ENCODE measurements at places on chromosomes 2 and 18.

DNA sequence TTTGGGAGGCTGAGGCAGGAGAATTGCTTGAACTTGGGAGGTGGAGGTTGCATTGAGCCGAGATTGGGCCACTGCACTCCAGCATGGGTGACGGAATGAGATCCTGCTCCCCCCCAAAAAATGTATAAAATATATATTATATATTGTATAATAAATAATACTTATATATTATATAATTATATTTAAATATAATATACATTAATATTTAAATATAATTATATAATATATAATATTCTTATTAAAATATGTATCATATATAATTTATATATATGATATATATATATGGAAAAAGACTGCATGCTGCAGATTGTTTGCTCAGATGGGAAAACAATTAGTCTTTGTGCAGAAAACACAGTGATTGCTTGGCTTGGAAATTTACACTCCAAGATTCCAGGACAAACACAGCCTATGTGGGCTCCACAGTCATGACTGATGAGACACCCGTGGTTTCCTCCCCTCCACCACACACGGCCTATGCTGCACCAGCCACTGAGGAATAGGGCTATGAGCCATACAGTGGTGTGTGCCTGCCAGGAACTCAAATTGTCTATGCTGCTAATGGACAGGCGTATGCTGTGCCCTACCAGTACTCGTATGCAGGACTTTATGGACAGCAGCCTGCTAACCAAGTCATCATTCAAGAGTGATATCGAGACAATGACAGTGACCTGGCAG is 30.0 kb downstream of the PMAIP1 start:
- no peak for DNase-seq

DNA sequence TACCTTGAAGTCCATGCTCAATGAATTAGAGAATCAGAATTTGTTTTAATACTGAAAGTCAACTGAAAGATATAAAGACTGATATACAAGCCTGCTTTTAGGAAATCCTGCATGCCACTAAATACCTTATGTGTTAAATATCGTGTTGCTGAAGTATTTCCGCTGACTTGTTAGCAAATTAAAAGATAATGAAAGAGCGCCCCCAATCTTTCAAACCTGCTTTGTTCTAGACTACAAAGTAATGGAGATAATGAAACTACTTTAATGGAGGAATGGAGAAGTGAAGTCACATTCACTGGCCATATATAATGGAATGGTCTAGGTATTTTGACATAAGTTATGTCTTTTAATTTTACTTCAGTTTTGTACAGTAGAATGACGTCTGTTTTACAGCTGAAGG is 95.7 kb downstream of the ASXL3 start:
- no peak for DNase-seq

- no peak for DNase-seq
Observed at GRCh38 chr2:113829270-113829669, 60.6 kb upstream of the ACTR3 start.

- DNase-seq: peak; percentile 29
Observed at GRCh38 chr18:51196811-51197660, 445 bp downstream of the MEX3C start.

DNA sequence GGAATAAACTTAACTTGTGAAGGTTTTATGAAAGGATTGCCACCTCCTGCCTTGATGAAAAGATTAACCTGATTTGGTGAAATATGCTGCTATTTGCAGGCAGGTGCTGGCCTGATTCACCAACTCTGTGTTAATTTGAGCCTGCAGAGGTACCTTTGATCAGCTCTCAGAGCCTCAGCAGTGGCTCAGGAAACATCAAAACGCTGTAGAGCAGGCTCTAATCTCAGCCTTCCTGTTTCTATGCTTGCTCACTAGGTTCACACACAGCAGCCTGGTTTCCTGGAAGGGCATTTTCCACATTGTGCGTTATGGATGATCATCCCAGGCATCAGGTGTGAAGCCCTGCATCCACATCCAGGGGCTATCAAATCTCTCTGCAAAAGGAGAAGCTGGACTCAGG is 16.9 kb downstream of the TGIF1 start:
- DNase-seq: no peak

GRCh38 chr2:188394931-188395472 is 103.3 kb downstream of the GULP1 start:
- DNase-seq: no peak

- no peak for DNase-seq
Observed at GRCh38 chr2:114762986-114763385, 320.5 kb downstream of the DPP10 start.

DNA sequence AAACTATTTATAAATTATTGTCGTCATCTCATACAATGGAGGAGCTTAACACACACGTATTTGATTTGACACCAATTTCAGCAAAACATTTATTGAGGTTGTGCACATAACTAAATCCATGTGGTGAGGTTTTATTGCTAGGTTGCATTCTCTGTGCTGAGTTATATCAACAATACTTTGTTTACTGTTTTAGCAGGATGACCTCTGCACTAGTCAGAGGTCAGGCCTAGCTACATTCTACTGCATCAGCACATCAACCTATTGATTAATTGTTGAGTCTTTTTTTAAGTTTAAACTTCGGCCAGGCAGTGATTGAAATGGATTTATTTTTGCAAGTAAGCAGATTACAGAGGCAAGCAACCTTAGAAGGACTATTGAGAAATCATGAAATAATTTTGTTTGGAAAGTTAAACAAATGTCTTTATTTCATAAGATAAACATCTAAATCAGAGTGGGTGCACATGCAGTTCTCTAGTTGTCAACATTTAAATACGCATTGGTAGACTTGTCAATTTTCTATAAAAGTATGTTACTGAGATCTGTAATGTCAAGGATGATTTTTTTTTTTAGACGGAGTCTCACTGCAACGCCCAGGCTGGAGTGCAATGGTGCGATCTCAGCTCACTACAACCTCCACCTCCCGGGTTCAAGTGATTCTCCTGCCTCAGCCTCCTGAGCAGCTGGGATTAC is 75.2 kb upstream of the CD28 start:
- DNase-seq: no peak

DNA sequence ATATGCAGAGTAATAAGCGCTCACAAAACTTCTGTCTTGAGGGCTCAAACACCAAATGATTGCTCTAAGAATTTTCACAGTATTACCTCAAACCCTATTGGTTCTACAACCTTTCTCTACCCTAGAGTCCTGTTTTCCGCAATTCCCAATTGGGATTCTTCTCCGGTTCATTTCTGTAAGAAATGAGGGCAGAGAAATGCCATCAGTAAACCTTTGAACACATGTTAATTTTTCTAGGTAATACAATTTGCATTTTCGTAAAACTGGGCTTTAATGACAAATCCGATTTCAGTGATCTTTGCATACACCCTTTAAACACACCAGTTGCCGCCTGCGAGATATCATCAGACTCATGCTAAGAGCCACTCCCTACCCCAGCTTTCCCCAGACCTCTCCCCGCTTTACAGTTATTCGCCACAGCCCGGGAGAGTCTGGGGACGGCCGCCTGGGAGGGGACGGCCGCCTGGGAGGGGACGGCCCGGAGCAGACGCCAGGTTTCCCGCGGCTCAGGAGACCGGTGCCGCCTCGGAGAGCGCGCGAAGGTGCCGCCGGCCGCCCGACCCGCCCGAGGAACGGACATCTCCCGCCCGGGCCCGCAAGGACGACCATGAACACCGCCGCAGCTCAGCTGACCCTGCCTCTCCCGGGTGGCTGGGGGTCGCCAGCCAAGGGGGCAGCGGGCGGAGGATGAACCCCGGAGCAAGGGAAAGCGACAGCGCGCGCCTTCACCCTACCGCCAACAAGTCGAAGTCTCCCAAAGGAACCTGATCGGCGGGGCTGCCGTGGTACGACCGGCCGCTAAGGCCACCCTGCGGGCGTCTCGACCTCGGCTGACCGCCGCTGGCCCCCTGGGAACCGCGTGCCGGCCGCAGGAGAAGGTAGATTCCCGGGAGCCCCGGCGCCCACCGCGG is 463 bp downstream of the SMC6 start:
- DNase-seq: peak; percentile 54

GRCh38 chr18:10523544-10523943 is 2.3 kb upstream of the NAPG start:
- no peak for DNase-seq

DNA sequence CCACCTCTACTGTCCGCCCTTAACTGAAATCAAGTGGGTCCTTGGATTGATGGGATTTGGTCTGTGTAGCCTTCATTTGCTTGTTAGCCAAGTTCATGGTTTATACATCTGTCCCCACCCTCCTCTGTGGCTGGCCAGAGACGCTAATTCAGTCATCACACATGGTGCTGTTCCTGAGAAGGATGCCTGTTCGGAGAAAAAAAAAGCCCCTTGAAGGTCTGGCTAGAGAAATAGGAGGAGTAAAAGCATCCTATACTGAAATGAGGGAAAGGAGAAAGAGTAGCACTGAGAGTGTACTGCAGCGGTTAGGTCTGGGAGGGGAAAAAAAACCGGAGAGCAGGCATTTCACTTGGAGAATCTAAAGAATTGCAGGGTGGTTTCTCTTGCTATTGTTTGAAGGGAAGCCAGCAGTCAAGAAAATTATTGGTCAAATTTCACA is 180.6 kb upstream of the EPAS1 start:
- no peak for DNase-seq

DNA sequence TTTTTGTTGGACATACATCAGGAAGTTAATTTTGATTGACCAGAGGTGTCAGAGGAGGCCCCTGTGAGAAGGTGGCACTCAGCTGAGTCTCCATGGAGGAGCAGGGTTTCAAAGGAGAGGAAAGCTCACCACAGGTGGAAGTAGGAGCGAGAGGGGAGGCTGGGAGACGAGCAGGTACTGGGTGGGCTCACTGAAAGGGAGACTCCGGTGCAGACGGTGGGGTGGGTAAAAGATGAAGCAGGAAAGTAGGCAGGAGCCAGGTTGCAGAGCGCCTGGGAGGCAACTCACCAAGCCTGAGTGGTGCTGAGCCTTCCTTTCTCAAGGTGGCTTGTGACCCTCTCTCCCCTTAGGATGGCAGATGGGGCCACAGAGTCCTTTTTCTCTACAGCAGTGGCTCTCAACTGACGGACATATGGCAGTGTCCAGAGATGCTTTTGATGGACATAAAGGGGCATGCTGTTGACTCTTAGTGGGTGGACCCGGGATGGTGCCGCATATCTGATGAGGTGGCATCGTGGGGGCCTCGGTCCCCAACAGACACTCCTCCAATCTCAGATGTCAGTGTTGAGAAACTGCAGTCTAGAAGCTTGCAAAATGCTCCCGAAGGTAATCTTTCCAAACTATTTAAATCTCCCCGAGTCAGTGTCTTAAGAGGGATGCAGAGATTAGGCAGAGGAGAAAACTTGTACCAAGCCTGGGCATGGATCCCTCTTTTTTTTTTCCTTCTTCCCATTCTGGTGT is 64.0 kb downstream of the LPIN1 start:
- no peak for DNase-seq

DNA sequence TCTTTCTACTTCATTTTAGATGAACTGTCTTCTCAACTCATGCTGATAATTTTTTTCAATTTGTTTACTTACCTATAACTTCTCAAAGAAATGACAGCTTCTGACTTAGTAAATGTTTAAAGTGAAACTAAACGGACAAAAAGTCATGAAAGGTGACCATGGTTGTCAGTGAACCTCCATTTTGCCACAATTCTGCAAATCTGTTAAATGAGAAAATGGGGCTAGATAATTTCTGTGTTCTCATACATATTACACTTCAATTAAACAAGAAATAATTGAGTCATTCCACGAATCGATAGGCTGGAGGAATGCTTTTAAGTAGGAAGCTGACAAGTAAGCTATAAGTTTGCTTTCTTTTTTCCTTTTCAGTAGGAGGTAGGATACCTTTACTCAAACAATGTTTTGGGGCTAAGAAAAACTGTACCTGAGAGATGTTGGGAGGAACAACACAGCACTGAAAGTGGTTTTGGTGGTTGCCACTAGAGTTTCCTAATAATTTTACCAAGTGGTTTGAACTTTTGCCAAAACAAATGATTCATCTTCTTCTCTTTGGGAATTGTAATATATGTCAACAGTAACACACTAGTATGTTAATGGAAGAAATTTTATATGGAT is 17.1 kb downstream of the DYNAP start:
- no peak for DNase-seq

GRCh38 chr2:85132834-85133637 is at the start of gene TCF7L1:
TSS of gene TCF7L1 (plus strand) at chr2:85133392. CDS start at chr2:85133685, 293 bp downstream.
- no peak for DNase-seq

DNA sequence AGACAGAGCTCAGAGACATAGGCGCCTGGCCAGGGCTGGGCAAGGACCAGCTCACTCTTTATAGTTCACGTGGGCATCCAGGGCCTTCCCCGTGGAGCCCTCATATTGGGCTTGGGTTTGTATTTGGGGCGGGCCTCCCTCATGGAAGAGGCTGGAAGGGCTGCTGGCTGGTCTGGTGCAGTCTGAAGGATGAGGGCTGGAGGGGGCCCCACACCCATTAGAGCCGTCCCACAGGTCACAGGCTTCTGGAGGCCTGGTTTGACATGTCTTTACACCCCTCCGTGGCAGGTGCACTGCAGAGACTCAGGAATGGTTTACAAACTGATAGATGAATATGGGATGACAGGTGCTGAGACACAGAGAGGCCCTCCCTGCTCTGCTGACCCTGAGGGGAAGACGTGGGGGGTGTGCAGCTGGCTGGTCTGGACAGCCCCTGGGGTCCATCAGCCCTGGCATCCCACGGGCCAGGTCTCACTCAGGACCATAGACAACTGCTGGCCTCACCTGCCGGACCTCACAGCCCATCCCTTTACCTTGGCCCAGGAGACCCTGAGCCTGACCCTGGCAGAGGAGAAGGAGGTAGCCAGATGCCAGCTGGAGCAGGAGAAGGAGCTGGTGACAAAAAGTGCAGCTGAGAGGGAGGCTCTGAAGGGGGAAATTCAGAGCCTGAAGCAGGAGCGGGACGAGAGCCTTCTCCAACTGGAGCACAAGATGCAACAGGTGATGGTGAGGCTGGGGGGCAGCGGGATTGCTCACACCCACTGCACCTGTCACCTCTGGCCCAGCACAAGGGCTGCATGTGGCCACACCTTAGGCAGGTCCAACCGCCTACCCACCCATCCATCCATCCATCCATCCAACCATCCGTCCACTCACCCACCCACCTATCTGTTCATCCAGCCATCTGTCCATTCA is 43.9 kb downstream of the CROCC2 start:
- DNase-seq: no peak

- no peak for DNase-seq
Observed at GRCh38 chr2:47189635-47190034, 34.5 kb upstream of the STPG4 start.

DNA sequence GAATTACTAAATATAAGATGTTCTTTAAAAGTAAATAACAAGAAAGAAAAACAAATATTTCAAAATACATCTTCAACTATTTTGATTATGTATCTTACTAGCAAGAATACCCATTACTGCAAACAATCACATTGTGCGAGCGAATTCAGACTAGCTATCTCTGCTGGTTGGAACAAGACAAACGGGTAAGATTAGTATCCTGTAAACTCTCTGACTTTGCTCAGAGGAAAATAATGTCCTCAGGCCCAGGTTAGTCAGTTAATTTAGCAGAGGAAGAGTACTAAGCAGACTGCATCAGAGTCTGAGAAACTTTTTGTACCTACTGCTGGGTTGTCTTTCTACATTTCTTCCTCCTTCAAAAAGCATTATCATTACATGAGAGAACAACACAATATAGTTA is 50.4 kb upstream of the MCM6 start:
- DNase-seq: no peak

GRCh38 chr2:172326211-172326509 is 101.2 kb upstream of the ITGA6 start:
- no peak for DNase-seq

All from hematopoietic multipotent progenitor cell treated with erythropoietin and hydrocortisone succinate and interleukin-3 and kit ligand, for 15 days (in vitro differentiated cells).